Gastrocnemius medialis (tissue), 4 donors: ENCODE measurements at places on chromosomes 2 and 18.
A peak's percentile ranks its signal among the peaks of the same experiment; 100 is the strongest.

DNA sequence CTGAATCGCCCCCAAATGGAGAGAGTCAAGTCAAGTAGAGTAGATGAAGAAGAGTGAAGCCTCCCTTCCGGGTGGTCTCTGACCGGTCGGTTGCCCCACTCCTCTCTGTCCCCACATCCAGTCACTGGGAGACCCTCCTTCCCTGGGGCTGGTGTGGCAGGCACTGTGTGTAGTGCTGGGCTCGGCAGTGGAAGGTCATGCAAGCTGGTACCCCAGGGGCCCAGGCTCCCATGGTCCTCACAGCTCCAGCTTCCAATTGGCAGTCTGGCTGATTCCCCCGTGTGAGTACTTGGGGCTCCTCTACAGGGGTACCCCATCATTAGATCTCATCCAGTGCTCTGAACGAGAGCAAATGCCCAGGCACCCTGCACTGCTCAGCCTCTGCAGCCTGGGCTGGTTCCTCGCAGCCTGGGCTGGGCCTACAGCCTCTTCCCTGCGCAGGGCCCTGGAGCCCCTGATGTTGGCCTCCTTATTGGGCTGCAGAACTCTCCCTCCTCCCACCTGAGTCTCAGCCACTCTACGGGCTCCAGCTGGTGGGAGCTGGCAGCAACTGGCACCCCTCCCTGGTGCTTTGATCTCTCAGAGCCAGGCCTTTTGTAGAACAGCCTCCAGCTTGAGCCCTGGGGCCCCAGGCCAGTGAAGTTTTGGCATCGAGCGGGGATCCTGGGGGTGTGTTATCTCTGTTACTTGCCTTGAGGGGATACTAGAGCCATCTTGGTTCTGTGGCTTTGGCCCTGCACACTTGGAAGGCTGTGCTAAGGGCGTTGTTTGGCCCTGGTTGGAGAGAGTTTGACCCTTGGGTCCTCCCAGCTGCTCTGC lies 187.8 kb upstream of the HDAC4 start:
- no peak for DNase-seq

DNA sequence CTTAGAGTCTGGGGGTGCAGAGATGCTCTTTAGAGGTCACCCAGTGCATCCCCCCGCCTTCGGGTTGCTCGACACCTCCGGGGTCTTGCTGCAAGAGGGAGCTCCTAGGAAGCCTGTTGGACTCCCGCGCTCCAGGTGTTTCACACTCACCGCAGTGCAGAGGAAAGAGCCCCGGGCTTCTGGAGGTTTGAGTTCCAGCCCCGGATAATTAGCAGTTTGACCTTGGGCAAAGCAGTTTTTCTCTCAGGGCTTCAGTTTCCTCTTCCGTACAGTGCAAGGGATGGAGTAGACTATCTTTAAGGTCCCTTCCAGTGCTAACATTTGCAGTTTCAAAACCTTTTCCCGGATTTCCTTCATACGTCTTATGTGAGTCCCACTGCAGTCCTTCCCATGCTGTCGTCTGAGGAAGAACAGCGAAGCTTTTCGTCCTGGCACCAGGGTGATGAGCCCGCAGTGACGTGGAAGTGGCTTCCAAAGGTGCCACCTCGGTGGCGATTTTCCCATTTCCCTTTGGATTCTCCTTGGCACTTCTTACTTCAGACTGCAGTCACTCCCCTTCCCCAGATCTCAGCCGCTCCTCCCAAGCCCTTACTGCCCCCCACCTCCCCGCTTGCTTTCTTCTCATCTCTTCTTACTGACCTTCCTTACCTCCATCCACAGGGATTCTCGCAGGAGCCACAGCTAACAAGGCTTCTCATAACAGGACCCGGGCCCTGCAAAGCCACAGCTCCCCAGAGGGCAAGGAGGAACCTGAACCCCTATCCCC lies 585 bp downstream of the PNKD start:
- DNase-seq, result no peak

- DNase-seq, result no peak
Measured at GRCh38 chr2:108982259-108982679, 6.8 kb downstream of the EDAR start.

- peak; percentile 27 for DNase-seq
Measured at GRCh38 chr2:85503851-85504777, 34.9 kb upstream of the MAT2A start.

GRCh38 chr2:162318328-162319180 lies at the start of gene IFIH1:
IFIH1 (minus strand) TSS chr2:162318684; CDS start chr2:162318307, 377 bp downstream.
- DNase-seq, result peak; percentile 75

DNA sequence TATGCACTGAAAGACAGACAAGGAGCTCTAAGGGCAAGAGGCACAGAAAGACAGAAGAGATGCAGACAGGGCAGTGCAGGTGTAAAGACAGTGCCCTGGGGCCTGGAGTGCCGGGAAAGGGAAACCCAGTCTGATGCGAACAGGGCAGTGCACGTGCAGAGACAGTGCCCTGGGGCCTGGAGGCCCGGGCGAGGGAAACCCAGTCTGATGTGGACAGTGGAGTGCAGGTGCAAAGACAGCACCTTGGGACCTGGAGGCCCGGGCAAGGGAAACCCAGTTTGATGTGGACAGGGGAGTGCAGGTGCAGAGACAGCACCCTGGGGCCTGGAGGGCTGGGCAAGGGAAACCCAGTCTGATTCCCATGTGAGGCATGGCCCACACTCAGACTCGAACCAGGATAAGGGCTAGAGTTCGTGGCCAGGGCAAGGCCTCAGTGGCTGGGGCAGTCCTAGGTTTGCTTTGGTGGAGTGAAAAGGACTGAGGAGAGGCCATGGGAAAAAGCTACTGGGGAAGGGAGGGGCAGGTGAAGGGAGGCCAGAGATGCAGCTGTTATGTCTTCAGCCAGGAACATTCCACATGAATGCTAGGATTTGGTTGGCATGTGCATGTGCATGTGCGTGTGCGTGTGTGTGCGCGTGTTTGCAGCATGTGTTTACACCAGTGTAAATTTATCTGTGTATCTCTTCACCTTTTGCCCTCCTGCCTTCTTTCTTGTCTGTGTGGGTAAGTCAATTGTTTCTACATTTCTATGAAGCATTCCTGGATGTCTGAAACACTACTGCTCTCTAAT lies 39.1 kb upstream of the DNMT3A start:
- DNase-seq, result peak; percentile 56

DNA sequence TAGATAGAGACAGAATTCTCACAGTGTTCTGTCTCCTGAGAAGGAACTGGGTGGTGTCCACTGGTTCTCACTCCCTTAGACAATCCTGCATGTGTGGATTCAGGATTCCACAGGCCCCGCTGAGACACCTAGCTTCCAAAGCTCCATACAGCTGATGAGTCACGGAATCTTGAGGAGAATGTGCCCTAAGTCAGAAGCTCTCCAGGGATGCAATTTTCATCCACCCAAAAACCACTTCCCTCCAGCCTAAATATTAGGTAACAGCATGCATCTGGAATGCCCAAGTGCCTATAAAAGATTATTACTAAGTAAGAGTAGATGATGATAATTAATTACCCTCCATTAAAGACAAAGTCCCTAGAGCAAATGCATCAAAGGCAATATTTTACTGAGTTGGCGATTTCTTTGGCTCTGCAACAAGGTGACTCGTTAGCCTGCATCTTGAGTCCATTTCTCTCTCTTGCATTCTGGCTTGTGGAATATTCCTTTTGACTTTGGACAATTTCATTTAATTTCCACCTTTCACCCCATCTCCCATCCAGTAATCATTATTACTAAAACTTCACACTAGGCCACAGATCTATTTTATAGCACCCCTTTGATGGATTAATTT lies 475.1 kb downstream of the TNS1 start:
- DNase-seq, result peak; percentile 22

- DNase-seq, result no peak
Measured at GRCh38 chr2:105249891-105250290, 8.3 kb downstream of the GPR45 start.

- DNase-seq, result no peak
Measured at GRCh38 chr18:75226286-75226955, 15.8 kb downstream of the TSHZ1 start.

DNA sequence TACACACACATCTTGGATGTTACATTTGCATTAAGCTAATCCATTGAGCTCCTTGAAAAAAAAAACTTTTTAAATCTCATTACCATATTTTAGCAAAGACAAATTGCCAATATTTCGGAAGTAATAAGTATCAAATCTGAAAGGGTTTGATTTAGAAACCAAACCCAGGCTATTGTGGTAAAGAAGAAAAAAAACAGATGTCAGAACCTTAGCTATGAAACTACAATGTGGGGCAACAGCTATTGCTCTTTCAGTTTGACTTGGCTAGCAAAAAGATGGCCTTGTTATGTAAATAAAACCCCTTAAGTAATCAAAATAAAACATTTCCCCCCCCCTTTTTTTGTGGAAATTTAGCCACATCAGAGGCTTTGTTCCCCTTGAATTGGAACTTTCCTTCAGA lies 41.2 kb upstream of the REG3A start:
- no peak for DNase-seq

DNA sequence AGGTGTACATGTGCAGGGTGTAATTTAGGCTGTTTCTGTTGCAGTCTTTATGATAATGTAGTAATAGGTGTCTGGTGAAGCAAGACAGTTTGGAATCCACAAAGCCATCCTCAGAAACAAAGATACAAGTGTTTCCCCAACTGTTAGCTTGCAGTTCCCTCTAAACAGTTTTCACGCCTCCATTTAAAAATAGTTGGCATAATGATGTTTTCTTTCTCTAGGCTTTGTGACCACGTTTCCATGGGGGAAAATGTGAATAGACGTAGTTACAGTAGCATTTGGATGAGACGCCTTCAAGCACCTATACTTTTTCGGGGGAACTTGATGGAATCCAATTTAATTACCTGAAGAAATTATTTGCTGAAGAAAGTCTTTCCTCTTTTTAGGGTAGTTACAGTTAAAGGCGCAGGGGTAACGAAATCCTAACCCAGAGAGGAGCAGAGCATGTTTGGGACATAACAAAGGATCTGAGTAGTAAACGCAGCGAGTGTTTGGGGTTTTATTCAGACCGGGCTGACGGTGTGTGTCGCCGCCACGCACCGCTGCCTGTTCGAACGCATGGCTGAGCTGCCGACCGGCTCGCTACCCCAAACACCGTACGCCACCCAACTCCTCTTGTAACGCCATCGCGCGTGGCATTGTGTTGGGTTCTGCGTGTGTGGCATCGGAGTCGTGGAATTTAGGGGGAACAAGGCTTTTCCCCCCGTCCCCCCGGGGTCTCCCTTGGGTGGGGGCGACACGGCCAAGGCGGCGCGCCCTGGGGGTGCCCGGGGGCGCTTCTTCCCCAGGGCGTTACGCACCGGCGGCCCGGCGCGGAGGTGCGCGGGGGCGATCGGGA lies 681 bp upstream of the NRP2 start:
- no peak for DNase-seq

DNA sequence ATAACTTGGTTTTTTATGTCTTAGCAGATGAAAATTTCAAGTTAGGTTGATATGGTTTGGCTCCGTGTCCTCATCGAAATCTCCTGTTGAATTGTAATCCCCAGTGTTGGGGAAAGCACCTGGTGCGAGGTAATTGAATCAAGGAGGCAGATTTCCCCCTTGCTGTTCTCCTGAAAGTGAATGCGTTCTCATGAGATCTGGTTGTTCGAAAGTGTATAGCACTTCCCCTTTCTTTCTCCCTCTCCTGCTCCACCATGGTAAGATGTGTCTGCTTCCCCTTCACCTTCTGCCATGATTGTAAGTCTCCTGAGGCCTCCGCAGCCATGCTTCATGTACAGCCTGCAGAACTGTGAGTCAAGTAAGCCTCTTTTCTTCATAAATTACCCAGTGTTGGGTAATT lies 242.1 kb upstream of the TNP1 start:
- no peak for DNase-seq

DNA sequence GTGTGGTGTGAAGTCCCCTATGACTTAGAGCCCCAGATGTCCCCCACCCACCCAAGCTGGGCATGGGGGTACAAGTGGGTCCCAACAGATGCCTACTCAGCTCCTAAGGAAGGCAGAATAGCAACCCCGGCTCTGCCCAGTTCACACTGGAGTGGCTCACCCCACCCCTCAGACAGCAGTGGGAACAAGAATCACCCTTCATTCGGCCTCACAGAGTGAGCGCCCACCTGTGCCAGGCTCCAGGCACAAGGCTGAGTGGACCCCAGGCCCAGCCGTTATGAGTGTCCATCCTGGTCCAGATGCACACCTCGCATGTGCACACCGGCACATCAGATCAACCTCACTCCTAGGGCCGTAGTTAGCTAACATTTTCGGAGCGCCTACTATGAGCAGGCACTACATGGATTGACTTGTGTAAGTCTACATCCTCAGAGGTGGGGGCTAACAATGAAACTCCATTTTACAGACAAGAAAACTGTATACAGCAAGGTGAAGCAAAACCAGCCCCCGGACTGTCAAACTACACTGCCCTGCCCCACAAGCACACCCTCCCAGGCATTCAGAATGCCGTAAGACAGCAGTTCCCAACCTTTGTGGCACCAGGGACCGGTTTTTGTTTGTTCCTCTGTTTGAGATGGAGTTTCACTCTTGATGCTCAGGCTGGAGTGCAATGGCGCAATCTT lies 2.8 kb upstream of the ASTL start:
- DNase-seq, result no peak

DNA sequence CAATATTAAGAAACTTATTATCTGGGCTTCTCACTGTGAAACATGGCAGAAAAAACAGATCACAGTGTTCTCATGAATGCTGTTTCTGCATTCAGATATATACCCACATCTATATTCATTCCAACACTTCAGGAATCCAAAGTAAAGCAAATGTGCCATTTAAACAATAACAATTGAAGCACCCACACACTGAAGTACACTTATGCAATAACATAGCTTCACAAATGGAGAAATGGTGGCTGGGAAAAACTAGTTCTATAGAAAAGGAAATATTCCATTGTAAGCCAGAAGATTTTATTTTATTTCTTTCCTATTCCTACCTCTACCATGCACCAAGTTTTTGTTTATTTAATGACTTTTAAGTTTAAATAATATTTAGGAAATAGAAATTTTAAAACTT lies 111.9 kb downstream of the DPP4 start:
- no peak for DNase-seq

DNA sequence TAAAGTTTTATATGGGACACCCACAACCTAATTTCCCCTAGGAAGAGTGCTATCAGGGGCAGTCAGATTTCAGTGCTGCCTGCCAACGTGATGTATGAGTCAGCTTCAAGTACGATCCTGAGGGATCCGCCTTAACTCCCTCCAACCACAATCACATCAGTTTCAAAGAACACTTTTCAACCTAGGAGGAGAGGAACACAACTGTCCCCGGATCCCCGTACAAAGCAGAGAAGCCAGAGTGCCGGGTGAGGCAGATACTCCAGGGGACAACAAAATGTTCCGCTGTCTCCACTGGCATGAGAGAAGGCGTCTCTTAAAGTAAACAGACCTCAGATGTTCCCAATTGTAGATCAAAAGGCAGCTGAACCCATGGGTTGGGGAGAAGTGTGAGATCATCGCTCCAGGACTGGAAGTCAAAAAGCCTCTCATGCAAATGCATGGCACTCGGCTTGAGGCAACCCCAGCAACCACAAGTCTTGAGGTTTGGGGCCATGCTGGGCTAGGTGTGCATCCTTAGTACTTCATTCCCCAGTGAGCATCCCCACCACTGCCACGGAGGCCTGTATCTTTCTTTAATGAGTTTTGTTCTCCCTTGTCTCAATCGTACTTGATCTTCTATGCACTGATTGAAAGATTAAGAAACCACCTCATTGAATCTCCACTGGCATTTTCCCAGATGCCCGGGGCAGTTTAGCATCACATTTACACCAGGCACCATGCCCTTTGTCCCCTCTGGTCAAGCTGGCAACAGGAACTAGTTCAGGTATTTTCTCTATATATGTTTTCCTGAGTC lies 91.0 kb upstream of the CCBE1 start:
- no peak for DNase-seq
